ENCODE measurements at places on chromosomes 7 and 10.

DNA sequence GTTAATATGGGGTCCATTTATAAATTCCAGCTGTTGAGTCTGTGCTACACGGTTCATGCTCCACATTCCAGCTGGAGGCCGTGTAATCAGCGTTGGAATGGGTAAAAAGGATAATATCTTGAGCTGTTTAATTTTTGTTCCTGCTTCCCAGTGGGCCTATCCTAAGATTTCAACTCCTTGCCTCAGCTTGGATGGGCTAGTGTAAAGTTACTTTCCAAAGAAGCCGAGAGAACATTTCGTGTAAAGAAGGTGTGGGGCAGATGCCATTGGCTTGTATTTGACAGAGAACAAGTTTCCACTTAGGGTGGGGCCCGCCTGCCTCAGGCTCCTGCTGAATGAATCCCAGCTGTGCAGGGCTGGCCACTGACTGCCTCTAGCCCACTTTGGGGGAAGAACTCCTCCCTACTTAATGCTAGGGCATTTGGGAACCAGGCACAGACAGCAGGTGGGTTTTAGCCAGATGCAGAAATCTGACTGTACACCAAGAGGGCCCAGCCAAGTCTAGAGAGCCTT lies 125.9 kb upstream of the LYZL2 start:
- DNase-seq, result no peak

DNA sequence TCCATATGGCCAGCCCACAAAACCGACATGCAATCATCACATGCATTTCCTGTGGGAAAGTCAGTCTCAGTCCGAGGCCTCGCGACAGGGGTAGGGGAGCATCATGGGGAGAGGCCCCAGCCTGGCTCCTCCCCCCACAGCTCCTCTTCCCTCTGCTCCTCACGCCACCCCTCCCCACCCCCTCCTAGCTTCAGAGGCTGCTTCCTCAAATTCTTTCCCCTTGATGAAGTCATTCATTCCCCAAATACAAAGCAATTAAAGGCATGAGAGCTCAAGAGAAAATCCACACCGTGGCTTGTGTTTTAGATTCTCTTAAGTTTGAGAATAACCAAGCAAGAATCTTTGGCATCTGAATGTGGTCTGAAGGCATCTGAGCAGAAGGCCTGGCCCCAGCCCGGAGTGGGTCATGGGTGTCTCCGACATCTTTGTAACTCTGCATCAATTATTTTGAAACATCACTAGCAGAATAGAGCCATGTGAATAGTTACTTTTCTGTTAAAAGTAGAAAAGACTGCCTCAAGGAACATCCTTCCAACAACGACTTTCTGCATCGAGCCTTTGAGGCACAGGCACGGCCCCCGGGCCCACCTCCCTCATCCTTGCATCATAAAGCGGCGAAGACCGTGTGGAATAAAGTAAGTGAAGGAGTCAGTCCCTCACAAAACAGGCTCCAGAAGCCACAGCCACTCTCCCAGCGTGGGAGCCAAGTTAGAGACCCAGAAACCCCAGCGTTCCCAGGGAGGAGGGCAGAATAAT lies 90.9 kb downstream of the DIP2C start:
- peak; percentile 22 for DNase-seq

DNA sequence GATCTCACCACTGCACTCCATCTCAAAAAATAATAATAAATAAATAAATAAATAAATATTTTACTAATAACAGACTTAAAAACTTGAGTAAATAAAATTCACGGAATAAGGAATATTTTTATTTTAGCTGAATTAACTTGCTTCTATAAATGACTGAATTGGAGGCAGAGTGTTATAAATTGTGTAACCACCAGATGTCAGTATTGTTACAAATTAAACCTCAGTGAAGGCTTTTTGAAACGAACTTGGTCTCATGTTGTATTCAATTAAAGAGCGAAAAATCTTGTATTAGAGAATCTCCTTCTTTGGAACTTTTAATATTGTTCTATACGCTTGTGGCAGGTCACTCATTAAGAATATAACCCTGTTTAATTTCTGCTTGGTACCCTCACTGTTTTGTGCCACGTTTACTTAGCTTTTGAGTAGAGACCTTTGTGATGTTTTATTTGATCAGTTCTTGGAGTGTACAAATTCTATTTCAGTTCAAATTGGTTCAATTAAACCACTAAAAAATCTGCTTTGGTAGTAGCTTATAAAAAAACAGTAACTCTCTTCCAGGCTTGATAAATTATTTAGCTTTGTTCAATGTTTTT lies 45.6 kb upstream of the SCIN start:
- peak; percentile 12 for DNase-seq

GRCh38 chr10:91614225-91614624 lies 18.6 kb downstream of the PPP1R3C start:
- no peak for DNase-seq

GRCh38 chr10:73910764-73911552 lies at the start of gene PLAU:
Gene PLAU (plus strand): TSS chr10:73911132. CDS start chr10:73911556, 424 bp downstream.
- DNase-seq, result no peak

GRCh38 chr7:148719753-148720152 lies 21.1 kb downstream of the CUL1 start:
- DNase-seq, result no peak

- no peak for DNase-seq
Measured at GRCh38 chr10:75658915-75659314, 227.5 kb downstream of the LRMDA start.

GRCh38 chr10:132037676-132037975 lies 28.1 kb upstream of the JAKMIP3 start:
- no peak for DNase-seq

- no peak for DNase-seq
Measured at GRCh38 chr10:36051500-36051991, 409.4 kb upstream of the FZD8 start.

- DNase-seq, result no peak
Measured at GRCh38 chr10:112209684-112210131, 26.1 kb upstream of the GPAM start.

DNA sequence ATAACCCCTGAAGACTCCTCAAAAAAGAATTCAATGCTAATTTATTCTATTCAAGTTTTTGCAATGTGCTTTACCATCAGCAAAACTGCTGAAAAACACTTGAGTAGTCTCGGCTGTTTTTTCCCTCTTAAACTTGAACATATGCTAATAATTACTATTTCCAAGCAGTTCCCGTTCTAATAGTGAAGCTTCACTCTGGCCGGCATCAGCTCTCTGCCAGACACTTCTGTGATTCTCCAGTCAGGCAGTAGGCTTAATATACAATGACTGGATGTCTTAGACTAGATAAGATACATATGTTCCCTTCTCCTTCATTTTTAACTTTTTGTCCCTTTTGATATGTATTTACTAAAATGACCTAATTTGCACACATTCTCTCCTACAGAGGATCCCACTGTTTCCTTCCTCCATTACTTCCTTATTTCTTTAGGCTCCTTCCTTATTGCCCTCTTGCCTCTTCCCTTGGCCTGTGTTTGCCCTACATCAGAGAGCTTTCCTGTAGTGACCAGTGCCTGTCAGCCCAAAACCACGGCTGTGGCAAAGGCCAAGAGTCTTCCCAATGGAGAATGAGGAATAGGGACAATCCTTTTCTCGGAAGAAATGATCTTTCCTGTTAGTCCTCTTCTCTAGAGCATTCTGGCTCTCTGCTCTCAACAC lies 23.5 kb downstream of the HEPACAM2 start:
- DNase-seq, result no peak

DNA sequence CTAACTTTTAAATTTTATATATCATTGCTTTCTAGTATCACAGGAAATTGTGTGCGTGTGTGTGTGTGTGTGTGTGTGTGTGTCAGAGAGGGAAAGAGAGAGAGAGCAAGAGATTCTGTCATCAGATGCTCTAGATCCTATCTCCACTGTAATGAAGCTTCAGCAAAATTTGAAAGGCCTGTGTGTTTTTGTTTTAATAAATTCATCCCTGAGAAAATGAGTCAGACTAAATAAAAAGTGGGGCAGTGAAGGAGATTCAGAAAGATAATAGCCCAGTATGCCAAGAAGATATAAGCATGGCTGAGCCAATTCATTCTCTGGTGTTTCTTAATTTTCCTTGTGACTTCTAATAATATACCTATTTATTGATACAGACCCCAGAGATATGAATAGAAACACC lies 184.2 kb upstream of the TMEM196 start:
- DNase-seq, result no peak

DNA sequence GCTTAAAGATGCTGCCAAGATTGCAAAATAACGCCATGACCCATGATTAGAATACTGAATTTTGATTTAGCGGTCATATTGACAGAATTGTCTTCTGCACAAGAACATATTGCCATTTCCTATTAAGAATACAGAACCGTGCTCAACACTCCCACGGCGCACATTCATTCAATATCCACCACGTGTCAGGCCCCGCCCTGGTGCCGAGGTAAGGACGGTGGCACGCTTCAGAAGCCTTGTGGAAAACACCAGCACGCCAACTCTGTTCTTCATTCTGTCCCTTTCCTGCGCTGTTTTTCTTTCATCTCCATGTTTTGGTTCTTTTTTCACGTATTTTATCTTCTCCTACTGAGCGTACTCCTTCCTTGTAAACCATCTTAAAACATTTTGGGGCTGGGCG lies 189.3 kb downstream of the ZMYND11 start:
- no peak for DNase-seq

- DNase-seq, result no peak
Measured at GRCh38 chr7:92655346-92655884, 65.2 kb upstream of the FAM133B start.

- no peak for DNase-seq
Measured at GRCh38 chr10:7609556-7609955, 57.2 kb downstream of the ITIH5 start.

GRCh38 chr10:49183596-49184542 lies 4.3 kb downstream of the TMEM273 start:
- DNase-seq, result no peak

- no peak for DNase-seq
Measured at GRCh38 chr7:36473454-36474282, 84.0 kb downstream of the ANLN start.

GRCh38 chr10:55158633-55159032 lies 357.6 kb upstream of the PCDH15 start:
- no peak for DNase-seq

- no peak for DNase-seq
Measured at GRCh38 chr10:209357-209756, 74.1 kb downstream of the ZMYND11 start.
